K562 (cell line): ENCODE measurements at places on chromosomes 7 and 10.

GRCh38 chr10:4663162-4663992, 162.6 kb upstream of the AKR1E2 start:
- no peaks in the 10 kb centered on the region for H3K27me3 ChIP-seq
- no peaks in the 10 kb centered on the region for H3K36me3 ChIP-seq
- peak; percentile 81 for DNase-seq
- H3K4me3 ChIP-seq = no peak overlapping the region
- H3K27ac ChIP-seq = peak overlapping the region; percentile 38; the same call in 2 of the 3 replicates
- peaks cover 7% of the 10 kb centered on the region; the same call in 2 of the 3 replicates for H3K4me1 ChIP-seq

GRCh38 chr10:71538608-71539260, 142.0 kb downstream of the CDH23 start:
- H3K4me3 ChIP-seq = no peak overlapping the region
- H3K36me3 ChIP-seq = no peaks in the 10 kb centered on the region
- peaks cover 6% of the 10 kb centered on the region; the same call in 2 of the 3 replicates for H3K27me3 ChIP-seq
- no peak overlapping the region for H3K27ac ChIP-seq

GRCh38 chr7:14047709-14048399, 58.4 kb upstream of the ETV1 start:
- no peak overlapping the region for H3K4me3 ChIP-seq
- no peak overlapping the region for H3K27ac ChIP-seq
- H3K36me3 ChIP-seq = no peaks in the 10 kb centered on the region; the same call in 2 of the 3 replicates
- no peaks in the 10 kb centered on the region for H3K27me3 ChIP-seq
- H3K4me1 ChIP-seq = no peaks in the 10 kb centered on the region

- H3K4me1 ChIP-seq = no peaks in the 10 kb centered on the region; the same call in 1 of the 3 replicates
- no peak overlapping the region for H3K27ac ChIP-seq
- H3K27me3 ChIP-seq = no peaks in the 10 kb centered on the region
- H3K4me3 ChIP-seq = no peak overlapping the region
- H3K36me3 ChIP-seq = no peaks in the 10 kb centered on the region
- no peak for DNase-seq
Observed at GRCh38 chr10:132545659-132546367, 8.2 kb downstream of the INPP5A start.

DNA sequence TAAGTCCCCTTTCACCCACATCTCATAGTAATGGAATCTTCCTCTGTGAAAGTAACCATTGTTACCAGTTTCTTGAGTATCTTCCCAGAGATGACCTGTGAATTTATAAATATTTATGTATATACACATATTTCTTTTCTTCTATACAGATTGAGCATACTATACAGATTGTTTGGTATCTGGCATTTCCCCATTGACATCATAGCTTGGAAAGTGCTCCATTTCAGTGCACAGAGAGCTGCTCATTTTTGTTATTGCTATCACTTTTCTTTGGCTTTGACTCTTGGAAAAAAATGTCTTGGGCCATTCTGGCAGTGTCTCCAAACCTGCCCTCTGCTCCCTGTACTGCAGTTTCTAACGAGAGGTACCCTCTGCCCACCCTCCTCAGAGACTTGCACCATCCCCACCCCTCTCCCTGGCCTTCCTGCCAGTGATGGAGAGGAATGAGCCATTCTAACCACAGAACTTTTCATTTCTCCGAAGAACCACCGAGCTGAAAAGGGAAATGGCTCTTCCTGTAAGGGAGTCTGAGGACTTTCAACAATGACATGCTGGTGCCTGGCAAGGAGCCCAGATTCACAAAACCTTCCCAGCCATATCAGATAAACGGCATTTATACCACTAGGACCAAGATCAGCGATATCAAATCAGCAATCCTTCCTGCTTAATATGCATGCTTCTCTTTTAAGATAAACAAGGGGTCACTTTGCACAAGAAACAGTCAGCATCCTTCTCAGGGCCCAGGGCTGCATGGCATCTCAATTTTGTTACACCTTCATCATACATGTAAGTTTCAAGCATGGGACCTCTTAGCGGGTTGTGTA, 19.7 kb upstream of the CCSER2 start:
- no peaks in the 10 kb centered on the region for H3K27me3 ChIP-seq
- no peak for DNase-seq
- H3K36me3 ChIP-seq = no peaks in the 10 kb centered on the region
- peaks cover 5% of the 10 kb centered on the region for H3K4me1 ChIP-seq
- no peak overlapping the region for H3K27ac ChIP-seq
